HAP-1 (cell line): ENCODE measurements at places on chromosomes 12 and 14.

- DNase-seq = peak; percentile 64
Measured at GRCh38 chr12:132560614-132561426, 49.6 kb downstream of the LRCOL1 start.

- DNase-seq = peak; percentile 83
Measured at GRCh38 chr14:93302688-93303581, 29.9 kb downstream of the BTBD7 start.

GRCh38 chr12:41189395-41190251 is 1.5 kb downstream of the PDZRN4 start:
- DNase-seq = no peak

DNA sequence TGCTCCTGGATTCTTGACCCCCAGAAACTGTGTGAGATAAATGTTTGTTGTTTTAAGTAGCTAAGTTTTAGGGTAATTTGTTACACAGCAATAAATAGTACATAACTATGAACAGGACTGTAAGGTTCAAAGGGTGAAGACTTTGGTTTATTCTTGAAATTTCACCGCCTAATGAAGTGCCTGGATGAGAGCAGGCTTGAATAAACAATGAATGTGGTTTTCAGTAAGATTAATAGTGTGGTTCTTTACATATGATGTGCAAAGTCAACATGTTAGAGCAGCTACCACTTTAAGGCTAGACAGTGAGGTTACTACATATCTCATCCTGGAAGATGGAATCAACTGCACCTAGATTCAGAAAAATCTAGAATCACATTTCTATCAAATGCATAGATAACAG is 145.2 kb upstream of the BTG1 start:
- DNase-seq = no peak

GRCh38 chr12:24364921-24365320 is 415.5 kb upstream of the SOX5 start:
- no peak for DNase-seq

GRCh38 chr12:89393551-89394121 is 41.3 kb upstream of the DUSP6 start:
- no peak for DNase-seq

DNA sequence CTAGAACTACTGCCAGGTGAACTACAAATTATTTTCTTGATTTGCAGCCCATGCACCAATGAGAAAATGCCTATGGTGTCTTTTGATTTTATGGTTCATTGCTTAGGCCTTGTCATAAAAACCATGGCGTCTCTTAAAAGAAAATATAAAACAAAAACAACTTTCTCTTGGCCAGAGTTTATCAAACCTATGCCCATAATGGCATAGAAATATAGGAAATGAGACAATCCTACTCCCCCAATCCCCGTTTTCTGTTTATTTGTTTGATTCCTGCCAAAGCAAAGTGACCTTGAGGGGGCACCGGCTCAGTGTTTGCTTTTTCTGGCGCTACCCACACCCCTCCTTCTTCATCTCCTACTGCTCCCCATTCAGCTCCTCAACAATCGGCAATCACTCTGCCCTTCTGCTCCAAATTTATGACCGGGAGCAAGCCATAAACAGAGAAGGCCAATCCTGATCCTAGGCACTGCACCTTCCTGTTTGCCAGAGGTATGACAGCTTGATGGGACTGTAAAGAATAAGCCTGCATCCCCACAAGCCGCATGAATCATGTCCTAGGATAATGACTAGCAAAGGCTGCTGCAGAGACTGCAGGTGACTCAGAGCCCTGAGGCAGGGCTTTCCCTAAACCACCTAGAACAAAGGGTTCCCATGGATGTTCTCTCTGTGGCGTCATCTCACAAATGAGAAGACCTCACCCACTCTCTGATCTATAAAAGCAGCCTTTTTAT is 874.9 kb downstream of the NRXN3 start:
- no peak for DNase-seq

- DNase-seq = no peak
Measured at GRCh38 chr12:32125455-32126084, 18.9 kb downstream of the BICD1 start.

GRCh38 chr12:4137015-4137414 is 136.5 kb upstream of the CCND2 start:
- DNase-seq = no peak

DNA sequence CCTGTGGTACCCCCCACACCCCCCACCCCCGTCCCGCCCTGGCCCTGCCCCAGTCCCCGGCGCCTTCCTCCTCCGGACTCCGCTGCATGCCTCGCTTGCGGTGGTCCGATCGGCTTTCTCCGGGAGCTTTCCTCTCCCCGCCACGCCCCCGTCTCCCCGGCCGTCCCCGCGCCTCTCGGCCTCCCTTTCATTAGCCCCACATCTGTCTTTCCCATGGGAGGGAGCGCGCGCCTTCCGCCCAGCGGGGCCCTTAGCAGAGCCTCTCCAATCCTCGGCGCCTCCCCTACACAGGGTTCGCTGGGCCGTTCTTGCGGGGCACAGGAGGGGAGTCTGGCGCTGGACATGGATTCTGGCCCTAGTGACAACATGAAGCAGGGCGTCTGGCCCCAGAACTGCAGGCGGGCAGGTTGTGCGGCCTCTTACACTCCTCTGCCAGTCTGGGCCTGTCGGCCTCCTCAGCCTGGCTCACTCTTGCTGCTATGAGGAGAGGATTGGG is 1.5 kb upstream of the EFS start:
- no peak for DNase-seq

DNA sequence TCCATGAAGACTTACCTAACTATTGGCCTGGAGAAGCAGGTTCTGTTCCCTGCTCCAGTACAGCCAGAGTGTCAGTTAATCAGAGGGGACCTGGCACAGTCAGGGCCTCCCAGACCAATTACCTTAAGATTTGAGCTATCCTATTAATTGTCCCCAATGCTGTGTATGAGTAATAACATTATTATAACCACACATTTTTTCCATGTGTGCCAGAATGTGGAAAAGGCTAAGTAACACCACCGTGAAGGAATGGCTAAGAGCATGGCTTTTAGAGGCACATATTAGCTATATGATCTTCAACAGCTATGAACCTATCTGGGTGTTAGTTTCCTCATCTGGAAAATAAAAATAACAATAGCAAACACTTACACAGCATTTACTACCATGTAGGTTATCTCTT is 111.1 kb upstream of the RAP1B start:
- no peak for DNase-seq

GRCh38 chr12:12723681-12724420 is 6.7 kb downstream of the CDKN1B start:
- DNase-seq = peak; percentile 9

DNA sequence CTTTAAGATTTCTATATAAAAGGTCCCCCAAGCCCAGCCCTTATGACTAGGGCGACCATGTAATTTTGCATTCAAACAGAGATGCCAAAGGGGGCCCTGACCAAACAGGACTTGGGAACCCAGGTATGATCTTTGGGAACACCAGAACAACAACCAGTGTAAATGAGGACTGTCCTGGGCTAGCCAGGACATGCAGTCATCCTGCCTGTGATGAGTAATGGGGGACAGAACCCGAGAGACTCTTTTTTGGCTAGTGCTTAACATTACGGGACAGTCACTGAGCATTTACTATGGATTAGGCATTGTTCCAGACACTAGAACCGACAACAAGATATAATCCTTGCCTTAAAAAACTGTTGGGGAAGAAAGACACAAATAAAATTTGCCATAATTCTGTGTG is 337.3 kb downstream of the CACNA1C start:
- no peak for DNase-seq

- DNase-seq = no peak
Measured at GRCh38 chr12:31508436-31509150, 82.3 kb downstream of the DENND5B start.

- DNase-seq = no peak
Measured at GRCh38 chr12:46933947-46934346, 108.2 kb upstream of the SLC38A4 start.

DNA sequence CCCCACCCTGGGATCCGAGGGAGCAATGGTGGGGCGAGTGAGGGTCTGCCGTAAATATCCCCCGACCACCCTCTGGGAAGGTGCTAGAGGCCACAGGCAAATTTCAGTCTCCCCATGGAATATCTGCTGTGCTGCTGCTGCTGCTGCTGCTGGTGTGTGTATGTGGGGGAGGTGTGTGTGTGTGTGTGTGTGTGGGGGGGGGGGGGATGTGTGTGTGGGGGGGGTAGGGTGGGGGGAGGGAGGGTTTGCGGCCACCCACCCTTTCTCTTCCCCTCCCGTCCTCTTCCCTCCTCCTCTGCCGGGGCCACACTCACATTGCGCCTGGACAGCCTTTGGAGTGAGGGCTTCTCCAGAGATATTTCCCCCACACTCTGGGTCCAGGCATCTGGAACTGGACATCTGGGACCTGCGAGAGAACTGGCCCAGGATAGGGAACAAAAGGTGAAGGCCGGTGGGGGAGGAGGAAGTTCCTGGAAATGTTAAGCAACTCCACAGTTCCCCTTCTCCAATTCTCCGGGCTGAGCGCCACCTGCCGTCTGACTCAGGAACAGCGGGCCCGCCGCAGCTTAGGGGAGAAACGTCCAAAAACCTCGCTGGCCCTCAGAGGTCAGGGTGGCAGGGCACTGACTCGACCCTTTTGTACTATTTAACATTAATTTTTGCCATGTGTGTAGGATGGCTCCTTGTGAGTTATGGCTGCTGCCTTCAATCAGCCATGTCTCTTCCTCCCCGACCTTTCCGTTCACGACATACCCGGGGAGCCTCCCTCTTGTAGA is at the start of gene C1RL:
Gene C1RL (minus strand): TSS at position 419 of the 776 bp plus-strand sequence. CDS start 34 bp downstream, at position 385.
- DNase-seq = peak; percentile 94

DNA sequence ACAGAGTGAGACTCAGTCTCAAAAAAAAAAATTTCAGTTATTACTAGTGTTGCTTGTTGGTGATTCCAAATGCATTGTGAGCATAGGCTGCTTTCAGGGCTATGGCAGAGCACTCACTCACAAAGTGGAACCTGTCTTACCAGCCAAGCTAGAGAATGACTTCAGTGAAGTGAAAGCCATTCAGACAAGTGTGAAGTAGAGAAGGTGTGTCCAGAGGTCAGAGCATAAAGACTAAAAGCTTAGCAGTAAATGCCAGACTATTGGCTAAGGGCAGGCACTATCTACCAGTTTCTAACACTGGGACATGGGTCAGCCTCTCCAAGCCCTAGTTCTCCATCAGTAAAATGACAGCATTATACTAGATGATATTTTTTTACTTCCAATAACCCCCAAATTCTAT is 12.7 kb downstream of the PPP1R36 start:
- no peak for DNase-seq

GRCh38 chr12:2797721-2798418 is 3.1 kb downstream of the FKBP4 start:
- DNase-seq = no peak

GRCh38 chr14:54625112-54625511 is 58.2 kb downstream of the SAMD4A start:
- no peak for DNase-seq

- DNase-seq = peak; percentile 51
Measured at GRCh38 chr14:32934881-32935633, 3.6 kb upstream of the NPAS3 start.

DNA sequence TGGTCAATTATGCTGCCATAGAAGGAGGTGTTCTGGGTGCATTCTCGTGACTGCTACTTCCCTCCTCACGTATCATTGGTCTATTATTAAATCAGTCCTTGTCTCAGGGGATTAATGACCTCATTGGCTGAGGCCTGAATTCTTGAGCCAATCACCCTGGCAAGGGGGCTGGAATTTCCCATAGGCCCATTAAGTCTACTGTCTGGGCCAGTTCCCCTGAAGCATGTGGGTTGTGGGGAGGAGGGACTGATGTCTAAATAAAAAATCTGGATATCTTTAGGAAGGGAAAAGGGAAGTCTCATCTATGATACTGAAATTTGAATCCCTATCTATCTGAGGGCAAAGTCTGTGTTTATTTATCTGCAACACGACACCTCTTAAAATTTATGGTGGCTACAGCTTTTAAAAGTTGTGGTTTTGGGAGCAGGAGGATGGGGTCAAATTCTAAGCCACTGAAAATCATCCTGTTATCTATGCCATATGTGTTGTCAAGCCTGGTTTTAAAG is 71.9 kb downstream of the DYRK2 start:
- no peak for DNase-seq
